ENCODE measurements at places on chromosomes 7 and 10.

GRCh38 chr10:104835422-104835821, 194.3 kb downstream of the SORCS3 start:
- DNase-seq, result no peak

DNA sequence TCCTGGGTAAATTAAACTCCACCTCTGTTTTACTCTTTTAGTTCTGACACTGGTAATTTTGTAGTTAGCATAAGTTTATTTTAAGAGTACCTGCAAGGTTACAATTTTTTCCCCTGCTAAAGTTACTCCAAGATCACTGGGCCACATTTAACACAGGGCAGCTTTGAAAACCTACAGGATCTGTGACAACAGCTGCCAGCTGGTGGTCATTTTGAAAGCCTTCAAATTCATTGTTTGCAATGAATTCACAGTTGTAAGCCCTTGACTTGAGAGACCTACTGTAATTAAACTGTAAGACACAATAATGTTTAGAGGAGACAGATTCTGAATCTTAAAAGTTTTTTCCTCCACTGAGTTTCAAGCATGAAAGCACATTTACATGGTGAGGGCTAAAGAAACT, 129.6 kb downstream of the CNOT4 start:
- no peak for DNase-seq

DNA sequence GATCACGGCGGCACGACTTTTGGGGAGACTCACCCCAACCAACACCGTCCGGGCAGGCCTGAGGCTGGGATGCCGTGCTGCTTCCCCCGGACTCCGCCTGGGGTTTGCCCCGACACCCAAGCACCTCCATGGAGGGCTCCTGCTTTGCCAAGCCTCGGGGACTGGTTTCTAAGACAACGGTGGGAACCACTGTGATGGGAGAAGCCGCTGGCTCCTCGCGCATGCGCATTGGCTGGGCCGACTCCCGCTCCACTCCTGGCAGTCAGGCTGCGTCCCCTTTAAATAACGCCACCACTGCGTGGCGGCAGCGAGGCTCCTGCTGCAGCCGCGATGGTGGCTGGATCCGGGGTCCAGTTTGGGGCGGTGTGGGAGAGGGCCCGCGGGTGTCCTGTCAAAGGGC, 201.0 kb downstream of the ZNF716 start:
- DNase-seq, result no peak

DNA sequence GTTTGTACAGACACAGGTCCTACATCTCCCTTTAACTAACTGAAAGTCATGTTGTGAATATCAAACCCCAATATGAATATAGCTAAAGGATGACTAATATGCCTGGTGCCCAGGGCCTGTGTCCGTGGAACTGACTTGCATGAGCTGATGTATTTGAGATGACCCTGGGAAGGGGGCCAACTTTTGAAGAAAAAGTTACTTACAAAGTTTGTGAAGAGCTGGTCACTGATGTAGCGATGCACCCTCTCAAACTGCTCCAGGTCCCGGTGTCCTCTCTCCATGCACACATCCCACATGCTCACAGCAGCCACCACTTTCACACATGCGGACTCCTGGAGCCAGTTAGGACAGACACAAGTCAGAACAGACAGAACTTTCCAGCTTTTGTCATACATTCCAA, 106.2 kb downstream of the ABCC2 start:
- DNase-seq, result no peak

DNA sequence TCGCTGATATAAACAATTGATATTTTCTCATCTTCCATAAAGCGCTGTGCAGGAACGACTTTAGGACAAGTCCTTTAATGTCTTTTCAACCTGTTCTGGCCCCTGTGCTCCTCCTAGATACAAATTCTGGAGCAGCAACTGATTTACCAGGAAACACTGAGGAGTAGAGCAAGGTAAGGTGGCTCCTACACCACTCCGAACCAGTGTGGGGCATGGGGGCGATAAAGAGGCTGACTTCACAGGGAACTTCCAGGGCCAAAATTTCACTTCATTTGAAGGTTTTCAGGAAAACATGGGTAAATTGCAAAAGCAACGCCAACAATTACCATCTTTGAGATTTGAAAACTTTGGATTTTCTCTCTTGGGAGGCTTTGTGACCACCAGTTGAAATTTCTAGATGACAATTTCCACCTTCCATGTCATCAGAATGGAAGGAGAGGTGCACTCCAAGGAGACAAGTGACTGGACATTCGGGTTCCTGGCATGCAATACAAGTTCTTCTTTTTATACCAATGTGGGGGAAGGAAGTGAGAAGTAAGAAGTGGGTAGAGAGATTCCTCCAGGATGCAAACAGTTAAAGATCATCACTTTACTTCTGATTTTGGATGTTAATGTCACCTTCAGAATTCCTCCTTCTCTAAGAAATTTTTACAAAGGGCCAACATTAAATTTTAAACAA, 118.5 kb downstream of the FAM107B start:
- peak; percentile 1 for DNase-seq

DNA sequence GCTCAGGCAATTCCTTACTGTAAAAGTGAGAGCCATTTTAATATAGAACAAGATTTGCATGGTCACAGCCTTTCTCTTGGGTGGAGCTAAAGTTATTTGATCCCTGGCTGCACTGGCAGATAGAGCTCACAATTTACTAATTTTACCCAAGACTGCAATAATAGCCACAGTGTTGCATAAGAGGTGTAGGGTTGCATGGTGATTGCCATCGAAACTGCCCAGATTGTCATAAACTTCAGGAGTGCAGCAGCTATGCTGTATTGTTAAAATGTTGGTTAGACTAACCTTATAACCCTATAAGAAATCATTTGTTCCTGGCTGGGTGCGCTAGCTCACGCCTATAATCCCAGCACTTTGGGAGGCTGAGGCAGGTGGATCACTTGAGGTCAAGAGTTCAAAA, 50.0 kb downstream of the VCL start:
- peak; percentile 92 for DNase-seq

Measured in MV-4-11 (cell line).